ENCODE measurements at places on chromosomes 5 and 9.

- no peak for DNase-seq
Observed at GRCh38 chr9:84343111-84343521, 2.6 kb upstream of the SLC28A3 start.

DNA sequence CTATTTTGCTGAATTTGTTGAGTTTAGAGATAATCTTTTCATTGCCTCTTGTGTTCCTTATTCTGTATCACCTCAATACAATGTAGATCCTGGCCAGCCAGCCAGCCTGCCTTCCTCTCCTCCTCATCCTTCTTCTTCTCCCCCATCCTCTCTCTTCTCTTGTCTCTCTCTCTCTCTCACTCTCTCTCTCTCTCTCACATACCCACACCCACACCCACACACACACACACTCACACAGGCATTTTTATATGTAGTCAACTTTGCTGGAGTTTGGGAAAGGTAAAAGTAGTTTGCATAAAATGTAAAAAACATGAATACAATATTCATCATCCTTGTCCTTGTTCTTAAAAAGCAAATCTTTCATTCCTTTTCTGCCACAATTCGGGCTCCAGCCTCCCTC is 60.5 kb downstream of the ZFAND5 start:
- no peak for DNase-seq

DNA sequence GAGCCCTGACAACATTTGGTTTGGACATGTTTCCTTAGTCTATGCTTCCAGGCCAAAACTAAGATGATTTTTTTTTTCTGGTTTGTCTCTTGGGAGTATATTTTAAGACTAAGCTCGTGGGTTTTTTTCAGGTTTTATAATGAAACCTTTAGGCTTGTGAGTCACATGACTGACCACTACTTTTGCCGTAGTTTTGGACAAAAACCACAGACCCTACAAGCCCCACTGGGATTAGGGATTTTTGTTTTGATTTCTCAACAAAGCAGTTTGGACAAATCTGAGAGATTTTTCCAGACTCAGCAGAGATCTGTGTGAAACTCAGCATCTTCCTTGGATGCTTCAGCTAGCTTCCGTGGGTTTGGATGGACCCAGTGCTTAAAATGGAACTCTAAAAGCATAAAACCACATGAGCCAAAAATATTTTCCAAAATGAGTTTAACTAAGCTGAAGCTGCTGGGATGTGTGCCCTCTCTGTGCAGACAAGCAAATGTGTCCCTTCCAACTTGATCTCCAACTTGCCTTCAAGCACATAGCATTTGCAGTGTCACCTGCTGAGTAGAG is 70.3 kb upstream of the SMIM15 start:
- no peak for DNase-seq

- DNase-seq: no peak
Observed at GRCh38 chr5:15995341-15996052, 184.1 kb downstream of the MARCHF11 start.

DNA sequence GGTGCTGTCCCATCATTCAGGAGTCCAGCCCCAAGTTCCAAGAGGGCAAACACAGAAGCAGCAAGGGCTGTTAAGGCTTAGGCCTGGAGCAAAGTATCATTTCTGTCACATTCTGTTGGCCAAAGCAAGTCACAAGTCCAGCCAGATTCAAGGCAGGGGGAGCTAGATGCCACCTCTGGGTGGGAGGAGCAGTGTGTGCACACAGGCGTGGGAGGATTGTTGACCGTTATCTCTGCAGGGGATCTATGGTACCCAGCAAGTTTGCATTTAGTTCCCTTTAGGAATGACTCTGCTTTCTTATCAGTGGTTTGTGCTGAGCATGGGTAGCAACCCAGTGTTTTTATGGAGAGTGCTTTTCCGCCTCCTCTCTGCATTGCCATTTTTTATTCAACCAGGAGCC is 278.9 kb downstream of the NR3C1 start:
- no peak for DNase-seq

DNA sequence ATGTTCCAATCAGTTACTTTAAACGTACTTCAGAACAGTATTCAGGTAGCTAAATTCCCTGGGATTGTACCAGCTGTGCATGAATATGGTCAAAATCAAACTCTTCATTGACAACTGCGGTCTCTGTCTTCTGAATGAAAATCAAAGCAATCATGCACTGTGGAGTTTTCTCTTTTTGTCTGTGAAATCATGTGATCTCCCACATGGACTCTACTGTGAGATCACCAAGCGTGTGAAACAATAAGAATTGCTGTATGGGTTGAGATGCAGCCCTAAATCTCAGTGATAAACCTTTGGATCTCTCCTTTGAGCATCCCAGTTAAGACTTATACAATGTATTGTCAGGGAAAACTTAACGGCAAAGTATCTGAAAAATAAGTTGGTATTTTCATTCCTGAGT is 6.1 kb downstream of the NRG2 start:
- DNase-seq: no peak
